Anterior cingulate cortex (tissue), 58 donors: ENCODE measurements at places on chromosomes 1 and 21.
A peak's percentile ranks its signal among the peaks of the same experiment; 100 is the strongest.

DNA sequence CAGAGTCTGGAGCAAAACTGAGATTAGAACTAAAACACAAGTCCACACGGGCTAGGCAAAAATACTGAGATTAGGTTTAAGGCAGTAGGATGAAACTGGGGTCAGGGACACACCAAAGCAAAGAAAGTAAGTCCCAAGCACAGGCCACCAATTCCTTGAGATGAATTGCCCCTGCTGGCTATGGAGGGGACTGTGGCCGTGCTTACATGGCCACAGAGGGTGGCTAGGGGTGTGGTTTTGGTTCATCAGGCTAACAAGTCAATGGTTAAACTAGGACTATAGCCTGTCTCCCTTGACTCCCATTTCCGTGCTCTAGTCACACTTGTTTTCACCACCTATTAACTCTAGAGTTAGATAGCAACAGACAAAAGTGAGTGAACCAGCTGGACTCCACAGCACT is 394.8 kb downstream of the PBX1 start:
- DNase-seq, result no peak

GRCh38 chr1:54580856-54581550 is 33.0 kb downstream of the ACOT11 start:
- DNase-seq, result no peak

DNA sequence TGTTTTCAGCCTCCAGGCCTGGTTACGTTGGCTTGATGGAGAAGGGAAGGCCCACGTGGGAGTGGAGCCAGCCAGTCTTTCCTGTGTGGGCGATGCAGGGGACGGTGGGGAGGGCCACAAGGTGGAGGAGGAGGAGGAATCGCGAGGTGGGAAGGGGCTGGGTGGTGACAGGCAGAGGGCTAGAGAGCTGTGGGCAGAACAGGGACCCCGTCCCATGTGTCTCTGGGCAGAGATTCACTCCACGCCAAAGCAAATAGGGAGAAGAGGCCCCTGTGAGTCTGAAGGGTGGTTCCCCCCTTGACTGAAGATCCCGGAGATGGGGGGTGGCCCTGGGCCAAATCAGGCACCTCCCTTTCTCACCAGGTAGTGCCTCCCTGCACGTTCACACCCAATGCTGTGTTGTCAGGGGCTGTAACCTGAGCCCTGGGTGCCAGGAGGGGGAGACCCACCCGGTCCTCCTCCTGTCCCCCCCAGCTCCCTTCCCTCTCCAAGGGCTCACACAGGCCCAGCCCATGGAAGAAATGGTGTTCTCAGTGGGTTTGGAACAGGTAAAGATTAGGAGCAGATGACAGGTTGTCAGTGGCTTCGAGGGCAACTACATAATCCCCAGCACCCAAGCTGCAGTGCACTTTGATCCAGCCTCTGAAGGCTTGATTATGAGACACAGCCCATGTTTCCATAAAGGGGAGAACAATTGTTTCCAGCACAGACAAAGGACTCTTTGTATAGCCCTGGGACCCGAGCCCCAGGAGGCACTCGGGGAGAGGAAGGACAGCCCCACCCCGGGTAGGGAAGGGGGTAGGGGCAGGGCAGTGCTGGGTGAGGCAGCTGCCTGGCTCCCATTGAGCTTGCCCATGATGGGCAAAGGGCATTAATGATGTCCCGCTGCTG is 37.7 kb upstream of the GPR37L1 start:
- DNase-seq, result peak; percentile 79

- no peak for DNase-seq
These were observed 47.1 kb downstream of the C8A start for GRCh38 chr1:56901716-56902115.

GRCh38 chr1:31084782-31085569 is 19.5 kb upstream of the PUM1 start:
- DNase-seq, result no peak

DNA sequence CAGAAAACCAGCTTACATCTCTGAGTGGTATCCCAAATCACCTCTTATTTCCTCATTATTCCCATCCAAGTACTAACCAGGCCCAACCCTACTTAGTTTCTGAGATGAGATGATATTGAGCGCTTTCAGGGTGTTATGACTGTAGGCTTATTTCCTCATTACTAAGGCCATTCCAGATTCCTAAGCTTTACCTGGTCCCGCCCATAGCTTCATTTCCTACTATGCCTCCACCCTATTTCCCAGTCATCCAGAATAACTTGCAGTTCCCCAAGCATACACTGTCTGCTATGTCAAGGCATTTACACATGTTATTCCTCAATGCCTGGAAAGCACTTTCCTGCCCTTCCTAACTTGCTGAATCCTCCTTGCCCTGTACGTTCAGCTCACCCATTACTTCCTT is 79.3 kb upstream of the SPAG17 start:
- no peak for DNase-seq

DNA sequence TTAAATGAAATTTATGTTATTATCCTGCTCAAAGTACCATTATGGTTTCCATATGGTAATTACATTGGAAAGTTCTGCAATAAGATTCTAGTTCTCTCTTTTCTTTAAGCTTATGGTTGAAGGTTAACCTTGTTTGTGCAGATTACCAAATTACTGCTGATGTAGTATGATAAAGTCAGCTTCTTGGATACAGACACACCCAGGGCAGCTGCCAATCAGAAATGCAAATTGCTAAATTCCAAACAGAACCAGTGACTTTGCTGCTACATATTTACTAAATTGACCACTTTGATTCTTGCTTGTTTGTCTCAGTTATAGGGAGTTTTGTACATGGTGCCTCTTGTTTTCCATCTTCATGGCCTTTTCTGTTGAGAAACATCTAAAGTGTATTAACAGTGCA is 26.5 kb downstream of the GNAT2 start:
- no peak for DNase-seq

DNA sequence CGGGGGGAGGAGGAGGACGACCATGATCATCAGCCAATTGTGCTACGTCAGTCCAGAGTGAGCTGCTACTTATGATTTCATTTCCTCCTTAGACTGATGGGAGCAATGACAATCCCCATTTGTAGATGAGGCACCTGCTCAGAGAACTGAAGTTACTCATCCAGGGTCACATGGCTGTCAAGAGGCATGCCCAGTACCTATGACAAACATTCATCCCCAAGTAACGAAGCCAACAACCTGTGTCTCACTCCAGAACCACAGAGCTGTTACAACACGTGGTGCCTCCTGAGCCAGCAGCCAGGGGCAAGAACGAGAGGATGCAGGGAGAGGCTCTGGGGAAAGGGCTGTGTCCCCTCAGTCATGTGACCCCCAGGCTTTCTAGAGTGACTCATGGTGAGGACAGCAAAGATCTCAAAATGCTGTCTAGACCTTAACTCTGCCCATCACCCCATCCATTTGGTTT is 93.6 kb downstream of the SIM2 start:
- DNase-seq, result no peak
